ENCODE measurements at places on chromosomes 3 and 15. TPM values are rescaled to one million over a fixed set of nuclear protein-coding genes. Genes with fewer than 3 reads are reported as not detected.

DNA sequence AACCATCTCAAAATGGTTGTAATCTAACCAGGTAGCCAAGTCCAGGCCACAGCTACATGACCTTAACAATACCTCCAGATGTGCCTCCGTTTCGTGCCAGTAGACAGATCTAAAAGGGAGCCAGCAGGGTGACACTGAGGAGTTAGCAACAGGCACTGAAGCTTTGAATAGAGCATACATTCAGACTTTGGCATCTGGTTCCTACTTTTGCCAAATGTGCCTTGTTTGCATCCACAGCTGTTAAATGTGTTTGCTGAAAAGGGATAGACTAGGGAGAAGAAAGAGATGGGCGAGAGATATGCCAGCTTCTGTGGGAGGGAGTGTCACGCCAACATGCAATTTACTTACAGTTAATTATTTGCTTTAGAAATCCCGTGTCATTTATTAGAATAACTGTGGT is 1433.9 kb upstream of the CADM2 start:
- H3K4me1 ChIP-seq = no peaks in the 10 kb centered on the region
- no peak for DNase-seq
- H3K27ac ChIP-seq = no peak overlapping the region
- H3K4me3 ChIP-seq = no peak overlapping the region
- H3K27me3 ChIP-seq = no peaks in the 10 kb centered on the region
- H3K36me3 ChIP-seq = no peaks in the 10 kb centered on the region

- DNase-seq = no peak
- no peak overlapping the region for H3K27ac ChIP-seq
- no peaks in the 10 kb centered on the region for H3K36me3 ChIP-seq
Measured at GRCh38 chr3:136672457-136672856, 79.7 kb downstream of the STAG1 start.

GRCh38 chr3:1969281-1969680 is 129.4 kb upstream of the CNTN4 start:
- H3K27me3 ChIP-seq = no peaks in the 10 kb centered on the region
- H3K4me1 ChIP-seq = no peaks in the 10 kb centered on the region
- no peak overlapping the region for H3K4me3 ChIP-seq
- no peak overlapping the region for H3K27ac ChIP-seq
- no peaks in the 10 kb centered on the region for H3K36me3 ChIP-seq
- no peak for DNase-seq

DNA sequence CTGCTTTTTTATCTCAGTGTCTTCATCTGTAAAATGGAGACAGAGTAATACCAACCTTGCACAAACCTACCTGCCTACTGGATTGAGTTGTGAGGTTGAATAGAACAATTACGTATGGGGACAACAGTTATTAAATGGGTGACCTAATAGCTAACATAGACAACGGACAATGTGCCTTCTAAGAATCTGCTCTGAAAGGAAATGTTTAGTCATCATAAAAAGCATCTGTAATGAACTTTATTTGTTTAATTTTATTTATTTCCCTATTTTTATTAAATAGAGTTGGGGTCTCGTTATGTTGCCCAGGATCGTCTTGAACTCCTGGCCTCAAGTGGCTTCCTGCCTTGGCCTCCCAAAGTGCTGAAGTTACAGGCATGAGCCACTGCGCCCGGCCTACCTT is 59.2 kb upstream of the C15orf61 start:
- H3K4me1 ChIP-seq = peaks cover 12% of the 10 kb centered on the region
- no peaks in the 10 kb centered on the region for H3K27me3 ChIP-seq
- no peak for DNase-seq
- H3K4me3 ChIP-seq = no peak overlapping the region
- no peak overlapping the region for H3K27ac ChIP-seq
- no peaks in the 10 kb centered on the region for H3K36me3 ChIP-seq

GRCh38 chr3:64739971-64740631 is 52.3 kb upstream of the ADAMTS9 start:
- no peaks in the 10 kb centered on the region for H3K27me3 ChIP-seq
- no peak overlapping the region for H3K27ac ChIP-seq
- no peaks in the 10 kb centered on the region for H3K36me3 ChIP-seq
- H3K4me1 ChIP-seq = 0 out of 2 replicates have a peak, but pooled peaks cover 8% of the 10 kb centered on the region
- H3K4me3 ChIP-seq = no peak overlapping the region

GRCh38 chr3:66256806-66257205 is 36.0 kb downstream of the SLC25A26 start:
- H3K4me3 ChIP-seq = no peak overlapping the region
- 0 out of 2 replicates have a peak, but pooled peaks cover 5% of the 10 kb centered on the region for H3K4me1 ChIP-seq
- no peaks in the 10 kb centered on the region for H3K27me3 ChIP-seq
- no peaks in the 10 kb centered on the region for H3K36me3 ChIP-seq
- no peak overlapping the region for H3K27ac ChIP-seq
- no peak for DNase-seq

DNA sequence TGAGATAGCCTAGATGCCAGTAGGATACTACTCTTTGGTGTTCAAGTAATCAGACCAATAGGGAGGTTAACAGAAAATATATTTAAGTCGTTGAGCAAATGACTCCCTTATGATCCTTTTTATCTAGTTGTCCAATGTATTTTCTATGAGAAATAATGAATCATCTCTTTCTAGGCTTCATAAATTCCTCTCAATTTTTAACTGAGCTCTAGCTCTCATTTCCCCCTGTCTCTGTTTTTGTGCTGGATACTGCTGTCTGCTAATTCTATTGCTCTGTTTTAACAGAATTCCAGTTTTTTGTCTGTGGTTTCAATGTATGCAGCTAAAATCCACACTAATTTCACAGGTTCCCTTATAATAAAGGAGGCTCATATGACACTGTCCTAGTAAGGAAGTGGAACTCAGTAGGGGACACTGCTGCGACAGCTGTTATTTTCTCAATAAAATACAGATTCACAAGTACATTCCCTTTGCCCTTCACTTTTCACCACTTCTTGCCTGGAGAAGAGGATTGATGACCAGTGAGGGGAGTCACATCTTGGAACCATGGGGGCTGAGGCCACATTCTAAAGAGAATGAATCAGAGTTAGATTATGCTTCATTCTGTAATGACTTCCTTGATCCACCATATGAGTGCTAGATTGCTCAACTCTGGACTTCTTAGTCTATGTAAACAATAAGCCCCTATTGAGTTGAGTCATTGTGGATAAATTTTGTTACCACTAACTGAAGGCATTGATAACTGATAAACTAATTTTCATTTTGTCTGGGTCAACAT is 558.7 kb upstream of the KCNMB2 start:
- no peak overlapping the region for H3K4me3 ChIP-seq
- no peaks in the 10 kb centered on the region for H3K4me1 ChIP-seq
- DNase-seq = no peak
- no peak overlapping the region for H3K27ac ChIP-seq

- peaks cover 100% of the 10 kb centered on the region for H3K4me1 ChIP-seq
- no peak overlapping the region for H3K4me3 ChIP-seq
- H3K27me3 ChIP-seq = no peaks in the 10 kb centered on the region
- no peak for DNase-seq
Measured at GRCh38 chr15:89122505-89123180, 34.4 kb downstream of the ABHD2 start.

- no peak overlapping the region for H3K4me3 ChIP-seq
- H3K36me3 ChIP-seq = no peaks in the 10 kb centered on the region
- no peak overlapping the region for H3K27ac ChIP-seq
- H3K4me1 ChIP-seq = no peaks in the 10 kb centered on the region
- no peak for DNase-seq
Measured at GRCh38 chr3:16738451-16738850, 133.2 kb upstream of the DAZL start.

DNA sequence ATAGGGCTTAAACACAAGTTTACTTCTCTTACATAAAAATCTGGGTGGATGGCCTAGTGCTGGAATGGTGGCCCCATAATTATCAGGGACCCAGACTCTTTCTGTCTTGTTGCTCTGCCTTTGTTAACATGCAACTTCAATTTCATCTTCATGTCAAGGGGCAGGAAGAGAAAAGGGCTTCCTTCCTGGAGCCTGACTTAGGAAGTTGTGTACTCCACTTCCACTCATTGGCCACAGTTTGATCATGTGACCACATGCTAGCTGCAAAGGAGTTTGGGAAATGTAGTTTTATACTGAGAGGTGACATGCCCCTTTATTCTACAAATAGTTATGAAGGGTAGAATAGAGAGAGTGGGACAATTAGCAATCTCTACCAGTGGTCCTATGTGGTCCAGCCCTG is 39.3 kb downstream of the RHCG start:
- H3K27ac ChIP-seq = no peak overlapping the region
- no peaks in the 10 kb centered on the region for H3K36me3 ChIP-seq
- DNase-seq = peak; percentile 12
- H3K4me1 ChIP-seq = peaks cover 74% of the 10 kb centered on the region
- H3K4me3 ChIP-seq = no peak overlapping the region
- no peaks in the 10 kb centered on the region for H3K27me3 ChIP-seq

DNA sequence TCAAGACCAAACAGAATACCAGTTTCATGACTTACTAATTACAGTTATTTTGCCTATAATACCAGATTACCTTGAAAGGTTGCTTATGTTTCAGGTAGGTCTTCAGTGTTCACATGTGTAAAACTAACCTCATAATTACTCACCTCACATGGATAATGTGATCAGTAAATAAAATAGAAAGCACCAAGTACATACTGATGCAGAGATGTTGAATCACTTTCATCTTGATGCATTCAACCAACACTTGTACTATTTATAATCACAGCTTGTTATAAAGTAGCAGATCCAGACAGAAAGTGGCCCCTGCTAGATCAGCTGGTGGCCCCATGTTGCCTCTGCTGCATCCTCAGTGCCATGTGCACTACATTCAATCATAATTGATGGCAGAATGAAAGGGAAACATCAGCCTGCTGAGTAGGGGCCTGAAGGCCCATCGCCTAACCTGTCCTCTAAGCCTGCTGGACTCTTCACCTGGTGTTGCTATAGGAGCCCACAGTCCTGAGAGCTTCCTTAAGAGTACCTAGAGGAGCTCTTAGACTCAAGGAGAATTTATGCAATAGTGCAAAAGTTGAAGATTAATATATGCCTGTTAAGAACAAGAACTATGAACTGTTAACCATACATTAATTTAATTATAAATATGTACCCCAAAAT is 154.3 kb downstream of the PLCL2 start:
- H3K4me3 ChIP-seq = no peak overlapping the region
- peaks cover 1% of the 10 kb centered on the region for H3K27me3 ChIP-seq
- H3K4me1 ChIP-seq = no peaks in the 10 kb centered on the region
- H3K36me3 ChIP-seq = no peaks in the 10 kb centered on the region

DNA sequence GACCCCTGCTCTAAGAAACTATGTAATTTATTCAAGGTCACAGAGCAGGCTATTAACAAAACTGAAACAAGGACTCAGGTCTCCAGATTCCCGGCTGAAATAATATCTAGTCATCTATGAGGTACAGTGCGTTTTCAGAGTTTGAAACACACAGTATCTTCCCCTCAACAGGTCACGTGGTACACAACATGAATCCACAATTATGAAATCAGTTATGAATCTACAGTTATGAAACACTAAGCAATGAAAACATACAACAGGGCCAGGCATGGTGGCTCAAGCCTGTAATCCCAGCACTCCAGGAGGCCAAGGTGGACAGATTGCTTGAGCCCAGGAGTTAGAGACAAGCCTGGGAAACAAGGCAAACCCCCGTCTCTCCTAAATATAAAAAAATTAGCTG is 72.7 kb downstream of the FSIP1 start:
- DNase-seq = no peak
- H3K36me3 ChIP-seq = no peaks in the 10 kb centered on the region
- no peaks in the 10 kb centered on the region for H3K27me3 ChIP-seq

DNA sequence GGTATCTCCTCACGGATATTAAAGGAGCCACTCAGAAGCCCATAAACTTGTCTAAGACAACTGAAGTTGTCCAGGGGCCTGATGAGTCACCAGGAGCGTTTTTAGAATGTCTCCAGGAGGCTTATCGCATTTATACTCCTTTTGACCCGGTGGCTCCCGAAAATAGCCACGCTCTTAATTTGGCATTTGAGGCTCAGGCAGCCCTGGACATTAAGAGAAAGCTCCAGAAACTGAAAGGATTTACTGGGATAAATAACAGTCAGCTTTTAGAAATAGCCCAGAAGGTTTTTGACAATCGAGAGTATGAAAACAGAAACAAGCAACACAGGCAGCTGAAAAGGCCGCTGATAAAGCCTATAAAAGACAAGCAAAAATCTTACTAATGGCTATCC is 4.1 kb downstream of the DET1 start:
- H3K36me3 ChIP-seq = no peaks in the 10 kb centered on the region
- H3K27ac ChIP-seq = no peak overlapping the region

DNA sequence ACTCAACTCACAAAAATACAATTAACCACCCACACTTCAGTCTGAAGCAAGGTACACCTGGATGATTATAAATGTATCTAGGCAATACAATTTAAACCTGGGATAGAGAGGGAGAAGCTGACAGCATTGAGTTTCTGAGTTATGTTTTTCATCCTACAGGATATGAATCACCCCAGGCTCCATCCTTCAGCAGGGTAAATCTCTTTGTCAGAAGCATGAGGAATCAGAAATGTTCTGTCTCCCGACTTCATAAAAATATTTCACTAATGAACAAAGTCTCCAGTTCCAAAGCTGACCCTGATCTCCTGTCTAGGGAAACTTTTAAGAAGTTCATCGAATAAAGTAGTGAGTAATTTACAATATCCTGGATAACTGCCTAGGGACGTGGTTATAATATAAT is 25.5 kb upstream of the FRMD4B start:
- no peaks in the 10 kb centered on the region for H3K4me1 ChIP-seq
- no peak for DNase-seq
- H3K27ac ChIP-seq = no peak overlapping the region
- H3K4me3 ChIP-seq = no peak overlapping the region
- H3K36me3 ChIP-seq = no peaks in the 10 kb centered on the region
- H3K27me3 ChIP-seq = no peaks in the 10 kb centered on the region

GRCh38 chr3:73766599-73767381 is 142.0 kb upstream of the PDZRN3 start:
- no peaks in the 10 kb centered on the region for H3K36me3 ChIP-seq
- no peak for DNase-seq
- no peaks in the 10 kb centered on the region for H3K4me1 ChIP-seq
- H3K27ac ChIP-seq = no peak overlapping the region
- no peak overlapping the region for H3K4me3 ChIP-seq

GRCh38 chr3:79233431-79234060 is 534.3 kb downstream of the ROBO1 start:
- no peaks in the 10 kb centered on the region for H3K27me3 ChIP-seq
- no peak overlapping the region for H3K27ac ChIP-seq
- DNase-seq = no peak
- no peak overlapping the region for H3K4me3 ChIP-seq

The GOLGA8G gene
- not detected for total RNA-seq

The CD96 gene
- total RNA-seq = not detected

The BCHE gene
- total RNA-seq = not detected

The CEP97 gene
- total RNA-seq = 10.2 TPM

The GOLGA6L10 gene
- total RNA-seq = 0.87 TPM

The GOLGA8S gene
- not detected for total RNA-seq

The SLCO2A1 gene
- total RNA-seq = not detected

The DIPK2A gene
- 8.0 TPM for total RNA-seq

The UBAP1L gene
- total RNA-seq = 0.13 TPM

The GABRR3 gene
- 0.31 TPM for total RNA-seq

The CFAP100 gene
- total RNA-seq = not detected

The GRAMD1C gene
- total RNA-seq = not detected

The RBP2 gene
- total RNA-seq = 2.5 TPM

Data from HepG2 (cell line).